ENCODE measurements at places on chromosomes 4 and X. TPM values are rescaled to one million over a fixed set of nuclear protein-coding genes. Genes with fewer than 3 reads are reported as not detected.

AFF2 gene
- 1.3 TPM for total RNA-seq

CD40LG gene
- total RNA-seq: 2.6 TPM

TRO gene
- total RNA-seq: 5.2 TPM

DNA sequence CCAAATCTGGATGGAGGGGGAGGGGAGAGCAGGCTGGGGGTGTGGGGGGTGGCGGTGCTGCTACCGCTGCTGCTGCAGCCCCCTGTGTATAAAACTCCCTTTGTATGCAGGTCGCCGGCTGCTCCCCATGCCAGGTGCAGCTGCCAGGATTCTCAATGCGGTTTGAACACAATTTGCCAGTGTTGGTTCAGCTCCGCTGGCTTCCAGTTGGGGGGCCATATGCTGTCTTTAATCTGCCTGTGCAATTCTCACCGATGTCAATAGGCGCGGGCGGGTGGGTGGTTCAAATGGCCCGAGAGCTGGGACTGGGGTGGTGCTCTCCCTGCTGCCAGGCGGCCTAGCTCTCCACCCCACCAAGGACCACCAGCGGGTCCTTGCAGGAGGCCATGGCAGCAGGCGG lies 257.6 kb downstream of the BCOR start:
- no peaks in the 10 kb centered on the region for H3K4me1 ChIP-seq
- no peaks in the 10 kb centered on the region for H3K27me3 ChIP-seq
- H3K36me3 ChIP-seq: no peaks in the 10 kb centered on the region

- H3K27ac ChIP-seq: no peak overlapping the region
- H3K4me1 ChIP-seq: no peaks in the 10 kb centered on the region
- no peaks in the 10 kb centered on the region for H3K36me3 ChIP-seq
- H3K27me3 ChIP-seq: no peaks in the 10 kb centered on the region
Observed at GRCh38 chr4:78532046-78532445, 19.5 kb upstream of the ANXA3 start.

DNA sequence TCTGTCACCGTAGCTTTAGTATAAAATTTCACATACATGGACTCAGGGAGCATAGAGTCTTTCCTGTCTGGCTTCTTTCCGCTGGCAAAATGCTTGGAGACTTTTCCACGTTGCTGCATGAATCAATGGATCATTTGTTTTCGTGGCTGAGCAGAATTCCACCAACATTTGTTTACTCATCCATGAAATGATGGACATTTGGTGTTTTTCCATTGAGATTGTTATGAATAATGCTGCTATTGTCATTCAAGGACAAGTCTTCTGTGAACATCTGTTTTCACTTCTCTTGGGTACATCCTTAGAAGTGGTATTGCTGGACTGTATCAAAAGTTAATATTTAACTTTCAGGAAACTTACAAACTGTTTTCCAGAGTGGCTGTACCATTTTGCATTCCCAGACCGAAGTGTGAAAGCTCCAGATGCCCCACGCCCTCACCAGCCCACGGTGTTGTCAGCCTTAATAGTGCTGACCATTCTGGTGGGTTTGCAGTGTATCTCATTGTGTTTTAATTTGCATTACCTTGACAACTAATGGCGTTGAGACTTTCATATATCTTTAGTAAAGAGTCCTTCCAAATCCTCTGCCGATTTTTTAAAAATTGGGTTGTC lies 5.8 kb upstream of the TMEM271 start:
- DNase-seq: no peak
- H3K36me3 ChIP-seq: no peaks in the 10 kb centered on the region
- H3K27ac ChIP-seq: no peak overlapping the region
- peaks cover 51% of the 10 kb centered on the region for H3K27me3 ChIP-seq
- H3K4me1 ChIP-seq: peaks cover 4% of the 10 kb centered on the region

DNA sequence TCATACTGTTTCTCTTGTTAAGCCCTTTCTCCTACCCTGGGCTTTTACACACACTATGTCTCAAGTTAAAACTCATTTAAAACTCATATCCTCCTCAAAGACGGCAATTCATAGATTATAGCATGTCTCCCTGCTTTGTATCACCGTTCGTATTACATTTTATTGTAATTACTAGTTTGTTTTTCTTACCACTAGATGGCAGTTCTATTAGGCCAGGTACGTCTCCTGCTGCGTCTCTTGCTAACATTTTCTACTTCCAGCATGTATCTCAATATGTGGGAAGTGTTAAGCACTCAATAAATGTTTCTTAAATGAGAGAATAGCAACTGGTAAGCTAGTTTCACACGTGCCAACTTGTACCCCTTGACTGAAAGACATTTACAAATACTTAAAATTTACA lies 450.3 kb upstream of the PCDH7 start:
- no peaks in the 10 kb centered on the region for H3K4me1 ChIP-seq
- no peaks in the 10 kb centered on the region for H3K36me3 ChIP-seq
- no peak for DNase-seq
- no peak overlapping the region for H3K4me3 ChIP-seq
- no peak overlapping the region for H3K27ac ChIP-seq

DNA sequence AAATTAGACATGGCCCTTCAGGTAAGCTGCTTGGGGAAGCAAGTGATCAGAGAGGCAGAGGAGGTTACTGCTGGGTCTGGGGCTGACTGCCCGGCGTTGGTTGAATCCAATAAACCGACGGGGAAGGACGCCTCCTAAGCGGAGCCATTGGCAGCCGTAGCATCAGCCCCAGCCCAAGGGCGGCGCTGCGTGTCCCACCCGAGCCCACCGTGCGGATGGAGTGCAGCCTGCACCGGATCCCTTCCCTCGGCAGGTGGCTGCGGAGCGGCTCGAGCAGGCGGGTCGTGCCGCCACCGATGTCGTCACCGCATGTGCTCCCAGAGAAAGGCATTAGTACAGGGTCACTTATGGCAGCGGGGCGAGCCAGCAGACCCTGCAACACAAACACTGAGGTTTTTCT lies 82.1 kb downstream of the ALPK1 start:
- peaks cover 10% of the 10 kb centered on the region for H3K36me3 ChIP-seq
- no peak for DNase-seq
- no peaks in the 10 kb centered on the region for H3K27me3 ChIP-seq
- H3K27ac ChIP-seq: no peak overlapping the region
- H3K4me1 ChIP-seq: no peaks in the 10 kb centered on the region

DNA sequence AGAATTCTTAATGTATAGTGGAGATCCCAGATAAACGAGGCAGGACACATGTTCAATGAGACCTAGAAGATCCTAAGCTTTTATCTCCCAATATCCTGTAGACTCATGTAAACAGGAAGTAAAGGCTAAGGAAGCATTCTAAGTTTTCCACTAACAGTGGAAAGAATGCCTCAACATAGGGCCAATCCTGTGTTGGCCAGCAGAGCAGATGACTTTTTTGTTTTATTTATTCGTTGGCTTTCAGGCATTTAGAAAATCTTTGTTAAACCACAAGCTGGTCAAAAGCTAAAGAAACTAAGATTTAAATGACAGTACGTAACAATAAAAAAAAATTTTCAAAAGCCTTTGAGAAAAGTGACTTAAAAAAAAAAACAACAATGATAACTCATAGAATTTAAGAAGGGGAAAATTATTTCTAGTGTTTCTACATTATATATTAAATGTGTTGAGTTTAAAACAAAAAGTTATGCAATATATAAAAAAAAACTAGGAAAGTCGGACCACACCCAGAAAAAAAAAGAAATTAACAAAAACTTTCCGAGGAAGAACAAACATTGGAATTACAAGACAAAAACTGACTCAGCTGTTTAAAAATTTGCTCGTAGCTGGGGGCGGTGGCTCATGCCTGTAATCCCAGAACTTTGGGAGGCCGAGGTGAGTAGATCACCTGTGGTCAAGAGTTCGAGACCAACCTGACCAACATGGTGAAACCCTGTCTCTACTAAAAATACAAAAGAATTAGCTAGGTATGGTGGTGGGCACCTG lies 759.3 kb downstream of the FSTL5 start:
- DNase-seq: no peak
- no peaks in the 10 kb centered on the region for H3K4me1 ChIP-seq
- no peak overlapping the region for H3K27ac ChIP-seq
- H3K4me3 ChIP-seq: no peak overlapping the region
- no peaks in the 10 kb centered on the region for H3K36me3 ChIP-seq

DNA sequence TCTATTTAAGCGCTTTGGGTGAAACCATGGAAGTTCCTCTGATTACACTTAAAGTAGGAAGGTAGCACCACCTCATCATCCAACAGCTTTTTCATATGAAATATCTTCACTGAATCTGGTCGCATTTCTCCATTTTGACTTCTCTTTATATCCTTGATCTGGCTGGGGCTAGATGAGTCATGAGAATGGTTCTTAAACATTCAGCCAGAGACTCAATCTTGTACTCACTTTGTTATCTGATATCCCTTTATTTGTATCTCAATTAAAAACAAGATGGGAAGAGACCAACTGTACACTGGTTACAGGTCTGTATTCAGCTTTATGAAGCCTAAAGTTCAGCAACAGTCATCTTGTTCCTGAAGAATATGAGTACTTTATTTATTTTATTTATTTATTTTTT lies 84.9 kb downstream of the CBLL2 start:
- no peaks in the 10 kb centered on the region for H3K4me1 ChIP-seq
- H3K36me3 ChIP-seq: no peaks in the 10 kb centered on the region
- no peaks in the 10 kb centered on the region for H3K27me3 ChIP-seq
- no peak overlapping the region for H3K27ac ChIP-seq

GRCh38 chr4:37001688-37002436 lies 242.7 kb upstream of the NWD2 start:
- no peaks in the 10 kb centered on the region for H3K36me3 ChIP-seq
- H3K4me3 ChIP-seq: no peak overlapping the region
- H3K4me1 ChIP-seq: no peaks in the 10 kb centered on the region
- H3K27me3 ChIP-seq: no peaks in the 10 kb centered on the region

- H3K27me3 ChIP-seq: no peaks in the 10 kb centered on the region
- H3K4me1 ChIP-seq: peaks cover 7% of the 10 kb centered on the region
- no peak overlapping the region for H3K4me3 ChIP-seq
- DNase-seq: no peak
Observed at GRCh38 chr4:158870626-158871334, 102.0 kb downstream of the FNIP2 start.

Measured in activated CD8-positive, alpha-beta T cell treated with anti-CD3 and anti-CD28 coated beads for 36 hours (primary cell).